ENCODE measurements at places on chromosomes 7 and 10.

GRCh38 chr10:71933651-71934050 is 30.5 kb upstream of the CHST3 start:
- no peak for DNase-seq

DNA sequence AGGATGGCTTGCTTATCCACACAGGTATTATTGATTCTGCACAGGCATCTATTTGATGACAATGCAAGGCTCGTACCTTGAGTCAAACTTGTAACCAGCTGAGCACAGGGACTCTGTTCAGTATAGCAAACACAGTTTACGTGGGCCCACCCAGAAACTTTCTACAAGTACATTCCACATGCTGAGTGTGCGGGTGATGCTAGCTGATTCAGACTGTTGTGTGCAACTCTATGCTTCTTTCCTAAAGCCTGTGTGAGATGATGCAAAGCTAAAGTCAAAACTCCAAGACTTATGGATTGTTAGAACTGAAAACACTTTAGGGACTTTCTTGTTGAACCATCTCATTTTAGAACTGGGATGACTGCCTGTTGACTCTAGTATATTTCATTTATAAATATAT is 21.5 kb upstream of the CALD1 start:
- DNase-seq = no peak

DNA sequence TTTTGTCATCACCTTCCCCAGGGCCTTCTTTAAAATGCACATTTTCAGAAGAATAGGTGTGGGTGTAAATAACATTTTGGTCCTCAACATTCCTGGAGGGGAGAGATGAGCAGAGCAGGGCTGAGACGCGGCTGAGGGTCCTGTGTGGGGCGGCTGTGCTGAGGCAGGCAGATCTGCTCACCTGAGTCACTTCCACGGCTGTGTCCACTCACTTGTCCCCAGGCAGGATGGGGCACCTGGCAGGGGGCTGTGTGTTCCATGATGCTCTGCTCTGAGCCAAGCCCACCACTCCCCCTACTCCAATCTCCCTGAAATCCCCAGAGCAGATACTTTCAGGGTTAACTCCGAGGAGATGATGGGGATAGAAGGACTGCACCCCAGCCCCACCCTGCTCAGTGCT is 93.8 kb downstream of the GLRX3 start:
- DNase-seq = no peak

GRCh38 chr10:21368728-21369425 is 156.6 kb downstream of the SKIDA1 start:
- DNase-seq = no peak

- no peak for DNase-seq
Observed at GRCh38 chr10:16105082-16105481, 244.8 kb upstream of the MINDY3 start.

DNA sequence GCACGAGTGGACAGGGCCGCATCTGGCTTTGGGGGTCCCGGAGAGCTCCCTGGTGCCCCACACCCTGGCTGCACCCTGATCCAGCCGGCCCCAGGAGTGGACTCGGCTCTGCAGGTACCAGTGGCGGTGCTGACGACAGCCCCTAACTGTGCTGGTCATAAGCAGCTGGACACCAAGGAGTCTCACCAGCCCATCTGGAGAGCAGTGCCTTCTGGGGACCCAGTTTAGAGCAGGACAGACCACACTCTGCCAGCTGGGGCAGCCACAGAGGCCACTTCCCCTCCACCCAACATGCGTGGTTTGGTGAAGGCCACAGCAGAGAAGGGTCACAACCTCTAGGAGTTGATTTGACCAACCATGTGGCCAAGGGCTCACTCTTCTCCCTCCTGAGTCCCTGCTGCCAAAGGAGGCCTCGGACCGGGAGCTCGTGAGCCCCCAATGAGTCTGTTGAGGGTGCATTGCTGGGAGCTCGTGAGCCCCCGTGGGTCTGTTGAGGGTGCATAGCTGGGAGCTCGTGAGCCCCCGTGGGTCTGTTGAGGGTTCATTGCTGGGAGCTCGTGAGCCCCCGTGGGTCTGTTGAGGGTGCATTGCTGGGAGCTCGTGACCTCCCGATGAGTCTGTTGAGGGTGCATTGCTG is 16.0 kb upstream of the INPP5A start:
- no peak for DNase-seq

DNA sequence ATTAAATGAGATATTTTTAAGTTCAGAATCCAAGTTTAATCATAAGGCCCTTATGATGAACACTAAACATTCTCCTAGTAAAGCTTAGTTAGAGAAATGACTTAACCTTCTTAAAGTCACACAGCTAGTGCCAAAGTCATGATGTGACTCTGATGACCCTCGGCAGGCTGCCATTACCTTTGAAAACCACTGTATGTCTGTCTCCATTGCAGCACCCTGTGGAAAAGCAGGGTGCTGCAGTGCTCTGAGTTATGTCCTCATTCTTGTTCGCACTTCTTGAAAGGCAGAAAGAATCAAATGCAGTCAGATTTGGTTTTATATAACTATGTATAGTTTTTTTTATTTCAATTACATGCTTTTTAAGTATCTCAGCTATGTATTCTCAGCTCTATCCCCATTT is 105.0 kb downstream of the PHTF2 start:
- DNase-seq = no peak

DNA sequence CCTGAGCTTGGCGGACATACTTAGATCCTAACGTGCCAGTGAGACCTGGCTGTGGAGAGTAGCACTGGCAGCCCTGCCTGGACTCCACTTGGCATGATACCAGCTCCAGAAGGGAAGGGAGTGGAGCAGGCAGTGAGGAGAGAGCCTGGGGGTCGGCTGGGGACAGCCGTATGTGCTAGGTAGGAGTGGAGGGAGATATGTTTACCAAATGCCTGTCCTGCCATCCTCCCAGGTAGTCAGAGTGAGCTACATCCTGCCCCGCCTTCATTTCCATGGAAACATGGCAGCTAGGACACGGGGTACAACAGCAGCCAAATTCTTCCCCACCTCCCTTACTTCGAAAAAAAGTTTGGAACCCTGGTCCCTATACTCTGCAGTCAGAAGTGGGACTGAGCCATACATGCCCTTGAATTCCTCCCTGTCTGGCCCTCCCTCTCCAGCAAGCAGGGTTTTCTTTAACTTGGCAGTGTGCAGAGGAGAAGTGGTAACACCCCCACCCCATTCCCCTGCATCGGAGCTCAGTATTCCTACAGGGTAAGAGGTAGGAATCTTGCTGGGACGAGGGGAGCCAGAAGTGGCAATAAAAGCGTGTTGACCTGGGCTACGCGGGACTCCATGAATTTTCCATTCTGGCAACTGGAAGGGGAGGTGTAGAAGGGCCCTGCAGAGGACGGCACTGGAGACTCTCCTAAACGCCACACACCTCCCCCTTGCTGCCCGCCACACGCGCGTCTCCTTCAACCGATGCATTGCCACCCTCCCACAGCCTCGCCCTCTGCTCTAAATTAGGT is 20.0 kb upstream of the SMO start:
- no peak for DNase-seq

GRCh38 chr10:104842704-104843103 is 201.6 kb downstream of the SORCS3 start:
- no peak for DNase-seq

DNA sequence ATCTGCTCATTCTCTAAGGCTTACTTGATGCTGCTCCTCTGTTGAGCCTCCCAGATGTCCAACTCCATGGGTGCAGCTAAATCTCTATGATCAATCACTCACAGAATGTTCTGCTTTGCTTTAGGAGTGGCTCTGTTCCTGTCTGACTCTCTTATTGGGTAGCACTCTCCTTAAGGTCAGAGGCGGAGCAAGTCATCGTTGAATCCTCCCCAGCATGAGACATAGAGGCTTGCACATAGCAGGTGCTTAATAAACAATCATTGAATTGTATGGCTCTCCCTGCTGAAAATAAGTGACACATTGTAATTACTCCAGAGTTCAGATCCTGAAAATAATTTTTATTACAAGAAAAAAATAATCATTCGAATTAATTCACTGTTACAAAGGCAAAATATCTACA is 69.7 kb downstream of the NPS start:
- no peak for DNase-seq

DNA sequence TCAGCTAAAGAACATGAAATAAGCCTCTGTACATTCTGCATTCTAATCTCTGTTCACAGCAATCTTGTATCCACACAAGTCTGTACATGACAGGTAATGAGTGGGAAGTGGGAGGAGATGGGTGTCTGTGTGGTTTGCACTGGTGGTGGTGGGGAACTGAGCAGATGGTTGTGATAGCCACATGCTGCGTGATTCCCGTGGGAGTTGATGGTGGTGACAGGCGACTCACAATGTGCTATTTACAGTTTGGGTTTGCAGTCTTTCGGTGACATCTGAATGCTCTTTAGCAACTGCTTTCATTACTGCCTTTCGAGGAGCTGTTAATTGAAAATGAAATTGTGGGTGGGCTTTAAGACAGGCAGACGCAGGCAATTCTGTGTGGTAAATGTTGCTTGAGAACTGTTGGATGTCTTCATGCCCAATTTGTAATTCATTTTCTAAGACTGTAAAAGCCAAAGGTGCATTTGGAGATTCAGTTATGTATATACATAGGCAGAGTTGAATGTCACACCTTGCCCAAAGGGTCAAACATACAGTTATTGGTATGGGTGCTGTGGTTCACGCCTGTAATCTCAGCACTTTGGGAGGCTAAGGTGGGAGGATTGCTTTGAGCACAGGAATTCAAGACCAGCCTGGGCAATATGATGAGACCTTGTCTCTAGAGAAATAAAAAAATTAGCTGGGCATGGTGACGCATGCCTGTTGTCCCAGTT is 308.2 kb downstream of the AUTS2 start:
- DNase-seq = peak; percentile 97

- no peak for DNase-seq
Observed at GRCh38 chr7:50733552-50733951, 49.1 kb downstream of the GRB10 start.

GRCh38 chr7:18993933-18994668 is 123.3 kb downstream of the TWIST1 start:
- DNase-seq = no peak

DNA sequence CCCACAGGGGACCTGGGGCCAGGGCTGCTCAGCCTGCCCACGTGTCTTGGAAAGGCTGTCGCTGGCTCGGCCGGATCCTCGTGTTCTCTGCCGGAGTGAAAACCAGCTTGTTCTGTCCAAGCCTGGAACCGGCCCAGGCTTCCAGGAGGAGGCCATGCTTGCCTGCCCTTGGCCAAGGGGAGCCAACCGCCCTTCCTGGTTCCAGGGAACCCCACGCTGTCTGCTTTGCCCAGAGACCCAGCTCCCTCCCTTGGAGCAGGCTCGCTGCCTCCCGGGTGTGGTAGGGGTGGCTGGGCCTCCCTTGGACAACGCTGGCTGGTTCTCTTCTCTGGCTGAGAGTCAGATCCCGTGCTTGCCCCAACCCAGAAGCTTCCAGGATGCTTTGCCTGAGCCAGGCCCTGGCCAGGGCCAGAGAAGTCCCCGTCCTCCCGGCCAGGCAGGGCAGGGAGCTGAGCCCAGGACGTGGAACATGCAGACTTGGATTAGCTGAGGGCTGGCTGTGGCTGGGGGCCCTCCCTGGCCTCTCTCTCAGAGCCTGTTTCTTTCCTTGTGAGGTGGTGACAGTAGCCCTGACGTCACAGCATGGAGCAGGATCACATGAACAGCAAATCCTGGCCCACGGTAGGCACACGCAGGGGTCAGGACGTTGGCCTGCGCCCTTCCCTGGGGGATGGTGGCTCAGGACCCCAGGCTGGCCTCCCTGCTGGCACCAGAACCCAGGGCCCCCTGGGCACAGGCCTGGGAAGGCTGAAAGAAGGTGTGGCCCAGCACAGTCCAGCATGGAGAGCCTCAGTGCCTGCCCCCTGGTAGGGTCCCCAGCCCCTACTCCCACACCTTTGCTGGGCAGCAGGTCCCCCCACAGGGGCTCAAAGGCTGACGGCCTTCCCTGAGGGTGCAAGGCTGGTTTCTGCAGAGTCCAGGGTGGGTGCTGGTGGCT is 67.5 kb downstream of the PWWP2B start:
- DNase-seq = no peak

DNA sequence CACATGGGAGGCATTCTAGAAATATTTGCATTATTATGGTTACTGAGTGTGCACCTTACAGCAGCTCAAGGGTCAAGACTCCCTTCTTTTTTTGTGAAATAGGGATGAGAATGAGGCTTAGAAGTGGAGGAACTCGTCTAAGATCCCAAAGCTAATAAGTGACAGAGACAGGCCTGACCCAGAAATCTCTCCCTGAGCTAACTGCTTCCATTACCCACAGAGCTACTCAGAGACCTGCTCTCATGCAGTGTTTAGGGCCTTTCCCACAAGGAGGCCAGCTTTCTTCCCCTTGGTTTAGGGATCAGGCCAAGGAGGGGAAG is 301.7 kb downstream of the RPS24 start:
- no peak for DNase-seq

DNA sequence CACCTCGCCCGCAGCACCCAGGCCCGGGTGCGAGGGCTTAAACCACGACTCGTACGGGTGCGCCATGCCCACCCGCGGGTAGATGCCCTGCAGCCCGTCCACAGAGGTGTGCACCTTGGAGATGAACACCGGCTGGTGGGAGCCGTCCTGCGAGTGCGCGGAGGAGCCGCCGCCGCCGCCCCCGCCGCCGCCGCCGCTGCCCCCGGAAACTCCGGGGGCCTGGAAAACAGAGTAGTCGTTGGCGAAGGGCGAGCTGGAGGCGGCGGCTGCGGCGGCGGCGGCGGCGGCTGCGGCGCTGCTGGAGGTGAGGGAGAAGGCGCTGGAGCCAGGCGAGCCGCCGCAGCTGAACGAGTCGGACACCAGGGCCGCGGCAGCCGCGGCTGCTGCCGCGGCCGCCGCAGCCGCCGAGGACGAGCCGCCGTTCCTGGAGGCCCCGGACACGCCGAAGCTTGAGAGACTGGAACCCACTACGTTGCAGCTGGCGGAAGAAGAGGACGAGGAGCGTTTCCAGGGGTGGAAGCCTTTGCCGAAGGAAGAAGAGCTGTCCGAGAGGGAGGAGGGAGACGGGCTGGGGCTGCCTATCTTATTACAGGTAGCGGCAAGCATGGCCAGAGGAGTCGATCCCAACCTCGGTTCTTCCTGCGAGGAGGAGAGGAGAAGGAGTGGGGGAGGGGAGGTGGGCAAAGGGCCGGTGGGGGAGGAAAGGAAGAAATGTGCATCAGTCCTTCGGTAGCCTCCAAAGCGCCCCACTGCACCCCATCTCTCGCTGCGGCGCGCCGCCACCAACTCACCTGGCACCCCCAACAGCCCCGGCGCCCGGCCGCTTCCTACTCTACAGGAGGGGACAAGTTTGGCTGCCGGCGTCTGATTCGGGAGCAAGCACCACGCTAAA is 1.3 kb downstream of the SP8 start:
- no peak for DNase-seq
